ENCODE measurements at places on chromosomes 7 and 10. TPM values are rescaled to one million over a fixed set of nuclear protein-coding genes. Genes with fewer than 3 reads are reported as not detected.

CLDN15 gene
- polyA plus RNA-seq = 11.2 TPM

STRIP2 gene
- polyA plus RNA-seq = 7.2 TPM

FZD1 gene
- polyA plus RNA-seq = 1.2 TPM

CCL24 gene
- polyA plus RNA-seq = not detected

SPDYE1 gene
- polyA plus RNA-seq = not detected

Data from A549 (cell line).